Skin of body (tissue), 3 donors: ENCODE measurements at places on chromosomes 12 and 14. TPM values are rescaled to one million over a fixed set of nuclear protein-coding genes. Genes with fewer than 3 reads are reported as not detected.

Gene DPPA3
- not detected for total RNA-seq

Gene FAR2
- total RNA-seq: 30.7 TPM

Gene ADAMTS20
- total RNA-seq: 0.10 TPM

Gene ANKS1B
- 10.7 TPM for total RNA-seq

Gene PLEKHG7
- total RNA-seq: not detected

Gene IFT81
- total RNA-seq: 21.9 TPM

Gene ANO6
- 55.6 TPM for total RNA-seq

Gene CISTR
- not detected for total RNA-seq
